ENCODE measurements at places on chromosomes 4 and X.

DNA sequence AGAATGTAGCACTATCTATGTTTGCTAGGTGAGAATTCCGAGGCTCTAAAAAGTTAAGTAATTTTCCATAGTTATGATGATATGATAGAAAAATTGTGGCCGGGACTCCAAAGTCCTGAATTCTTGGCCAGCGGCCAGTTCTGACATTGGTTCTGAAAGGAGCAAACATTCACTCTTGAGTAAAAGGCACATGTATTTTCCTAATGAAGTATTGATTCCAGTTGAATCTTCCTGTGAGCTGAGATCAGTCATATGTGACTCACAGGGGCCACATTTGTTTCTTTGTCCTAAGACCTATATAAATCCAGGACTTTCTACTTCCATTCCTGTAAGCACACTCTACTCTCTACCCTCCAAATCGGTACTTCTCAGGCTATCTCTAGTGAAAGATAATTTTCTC is 349.9 kb downstream of the BMPR1B start:
- DNase-seq = no peak

GRCh38 chr4:72744103-72744725 is 175.2 kb upstream of the ADAMTS3 start:
- DNase-seq = no peak

- DNase-seq = no peak
Observed at GRCh38 chrX:24133312-24133711, 16.2 kb upstream of the ZFX start.

GRCh38 chrX:26918631-26919030 is 544.5 kb downstream of the PPP4R3C start:
- no peak for DNase-seq

- no peak for DNase-seq
Observed at GRCh38 chrX:10841579-10841978, 221.2 kb upstream of the MID1 start.

- no peak for DNase-seq
Observed at GRCh38 chr4:147122685-147123084, 177.0 kb upstream of the TTC29 start.

DNA sequence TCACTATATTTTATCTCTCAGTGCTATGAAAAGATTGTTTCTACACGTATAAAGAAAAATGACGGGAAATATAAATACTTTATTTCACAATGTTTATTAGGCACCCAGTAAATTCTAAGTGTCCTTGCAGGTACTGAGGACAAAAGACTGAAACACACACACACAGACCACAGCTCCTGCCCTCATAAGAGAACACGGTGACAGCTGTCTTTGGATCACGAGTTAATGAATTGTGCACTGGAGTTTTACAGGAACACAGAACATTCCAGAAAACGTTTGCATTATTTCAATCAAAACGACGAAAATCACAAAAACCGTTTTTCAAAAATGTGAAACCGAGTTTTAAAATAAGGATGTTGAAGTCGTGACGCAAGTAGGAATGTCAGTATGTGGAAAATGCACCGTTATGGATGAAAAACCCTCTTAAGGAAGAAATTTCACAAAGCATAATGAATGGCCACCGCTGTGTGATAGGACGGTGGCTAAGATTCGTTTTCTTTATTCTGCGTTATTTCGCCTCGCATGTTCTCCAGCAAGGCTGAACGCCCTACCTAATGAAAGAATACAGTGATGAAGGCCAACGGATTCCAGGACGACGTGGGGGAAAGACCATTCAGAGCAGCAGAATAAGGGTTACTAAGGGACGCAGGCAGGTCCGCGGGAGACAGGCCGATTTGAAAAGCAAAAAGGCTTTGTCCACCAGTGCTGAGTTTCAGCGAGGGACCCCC is 24.2 kb downstream of the FAM156A start:
- no peak for DNase-seq

DNA sequence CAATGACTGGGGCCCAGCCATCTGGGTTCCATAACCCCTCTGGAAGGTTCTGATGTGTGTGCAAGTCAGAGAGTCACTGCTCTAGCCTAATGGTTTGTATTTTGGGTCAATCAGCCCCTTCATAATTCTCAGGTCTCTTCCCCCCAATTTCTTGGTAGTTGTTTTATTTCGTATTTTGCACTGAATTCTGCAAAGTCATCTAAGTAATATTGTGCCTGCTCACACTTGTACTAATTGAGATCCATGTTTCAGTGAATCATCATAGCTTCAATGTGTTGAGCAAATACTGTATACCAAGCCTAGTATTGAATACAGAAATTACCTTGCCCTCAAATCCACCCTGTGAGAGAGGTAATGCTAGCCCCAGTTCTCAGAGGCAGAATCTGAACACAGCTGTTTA is 28.0 kb upstream of the TBL1X start:
- DNase-seq = no peak

DNA sequence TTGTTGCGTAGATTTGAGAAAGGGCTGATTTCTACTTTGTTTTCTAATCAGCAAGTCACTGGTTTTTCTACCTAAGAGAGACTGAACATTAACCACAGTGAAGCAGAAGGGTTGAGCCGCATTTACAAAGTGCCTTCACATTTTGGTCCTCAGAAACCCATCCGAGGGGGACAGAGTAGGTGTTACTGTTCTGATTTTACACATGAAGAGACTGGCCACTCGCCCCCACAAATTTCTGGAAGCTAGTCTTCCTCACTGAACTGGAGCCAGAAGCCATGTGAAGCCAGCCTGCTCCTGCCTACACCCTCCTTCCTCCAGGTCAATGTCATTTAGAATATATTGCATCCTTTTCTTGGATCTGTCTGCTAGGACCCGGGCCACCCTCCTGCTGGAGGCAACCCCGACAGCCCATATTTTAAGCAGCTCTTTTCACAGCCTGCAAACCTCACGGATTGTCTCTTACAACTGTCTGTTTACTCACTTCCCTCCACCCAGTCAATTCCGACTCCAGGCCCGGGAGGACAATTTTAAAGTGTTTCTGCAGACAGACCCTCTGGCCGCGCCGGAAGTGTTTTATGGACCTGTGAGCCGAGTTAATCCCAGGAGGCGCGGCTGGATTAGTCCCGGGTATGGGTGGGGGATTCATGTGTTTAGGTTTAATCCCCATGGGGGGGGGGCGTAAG is 73.2 kb upstream of the BCOR start:
- no peak for DNase-seq

- DNase-seq = no peak
Observed at GRCh38 chrX:146934256-146934655, 119.7 kb upstream of the CXorf51A start.

GRCh38 chrX:111013778-111014455 is 82.1 kb upstream of the PAK3 start:
- DNase-seq = no peak

GRCh38 chr4:112284662-112285411 is 867 bp downstream of the TIFA start:
- no peak for DNase-seq

DNA sequence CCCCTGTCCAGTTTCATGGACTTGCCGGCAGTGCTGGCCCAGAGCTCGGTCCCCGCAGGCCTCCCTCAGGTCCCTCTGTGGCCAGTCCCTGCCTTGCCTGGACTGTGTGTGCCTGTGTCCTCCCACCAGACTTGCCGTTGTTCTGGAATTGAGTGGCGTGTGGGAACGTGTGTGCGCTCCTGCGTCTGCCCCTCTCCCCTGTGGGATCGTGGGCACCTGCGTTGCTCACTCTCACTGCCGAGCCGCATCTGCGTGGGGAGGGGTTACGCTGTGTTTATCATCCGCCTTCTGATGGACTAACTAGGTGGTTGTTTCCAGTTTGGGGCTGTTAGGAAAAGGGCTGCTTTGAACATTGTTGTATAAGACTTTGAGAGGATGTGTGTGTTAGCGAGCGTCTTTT is 21.2 kb downstream of the PCGF3 start:
- DNase-seq = no peak

GRCh38 chr4:180190382-180190781 is 2052.8 kb upstream of the TENM3 start:
- DNase-seq = no peak

DNA sequence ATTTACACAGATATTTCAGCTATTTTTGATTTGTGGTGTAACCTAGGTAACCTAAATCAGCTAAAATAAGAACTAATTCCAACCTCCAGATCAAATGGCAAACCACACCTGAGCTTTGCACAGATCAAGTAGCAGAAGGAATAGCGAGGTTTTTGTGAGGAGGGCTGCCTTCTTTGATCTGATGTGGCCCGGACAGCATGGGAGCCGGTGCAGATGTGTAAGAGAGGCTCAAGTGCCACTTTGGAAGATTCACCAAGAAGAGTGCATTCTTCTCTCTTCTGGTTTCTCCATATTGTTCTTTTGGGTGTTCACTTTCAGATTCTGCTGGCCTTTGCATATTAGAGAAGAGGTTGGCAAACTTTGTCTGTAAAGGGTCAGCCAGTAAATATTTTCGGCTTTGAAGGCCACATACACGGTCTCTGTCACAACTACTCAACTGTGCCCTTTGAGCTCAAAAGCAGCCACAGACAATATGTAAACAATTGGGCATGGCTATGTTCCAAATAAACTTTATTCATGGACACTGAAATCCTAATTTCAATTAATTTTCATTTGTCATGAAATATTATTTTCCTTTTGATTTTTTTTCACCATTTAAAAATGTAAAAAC is 78.9 kb upstream of the FAM9C start:
- no peak for DNase-seq

GRCh38 chrX:15679246-15679645 is 14.6 kb upstream of the CLTRN start:
- no peak for DNase-seq

GRCh38 chrX:56219700-56220099 is 12.5 kb upstream of the KLF8 start:
- no peak for DNase-seq
